ENCODE measurements at places on chromosomes 16 and 17.

GRCh38 chr17:11601661-11602060, 3.4 kb downstream of the DNAH9 start:
- no peak for DNase-seq

DNA sequence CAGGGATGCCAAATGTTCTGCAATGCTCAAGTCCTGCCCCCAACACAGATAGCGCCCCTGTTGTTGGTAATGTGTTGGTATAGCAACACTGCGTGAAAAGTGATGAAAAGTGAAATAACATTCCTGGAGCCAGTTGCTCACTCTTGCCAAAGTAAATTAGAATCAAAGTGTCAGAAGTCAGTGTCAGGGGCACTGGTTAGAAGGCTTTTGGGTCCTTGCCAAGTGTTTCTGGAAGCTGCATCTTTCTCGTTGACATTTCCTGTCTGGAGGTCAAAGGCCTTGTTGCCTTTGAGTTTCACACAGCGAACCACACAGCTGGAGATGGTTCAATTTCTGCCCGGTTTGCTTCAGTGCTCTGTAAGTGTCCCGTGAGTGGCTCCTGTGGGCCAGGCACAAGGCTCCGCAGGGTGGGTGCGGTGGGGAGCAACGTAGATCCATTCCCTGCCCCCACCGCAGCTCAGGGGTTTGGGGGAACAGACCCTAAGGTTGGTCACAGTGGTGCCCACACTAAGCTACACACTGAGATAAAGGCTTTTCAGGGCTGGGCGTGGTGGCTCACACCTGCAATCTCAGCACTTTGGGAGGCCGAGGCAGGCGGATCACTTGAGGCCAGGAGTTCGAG, 3.6 kb upstream of the SLC16A5 start:
- no peak for DNase-seq

DNA sequence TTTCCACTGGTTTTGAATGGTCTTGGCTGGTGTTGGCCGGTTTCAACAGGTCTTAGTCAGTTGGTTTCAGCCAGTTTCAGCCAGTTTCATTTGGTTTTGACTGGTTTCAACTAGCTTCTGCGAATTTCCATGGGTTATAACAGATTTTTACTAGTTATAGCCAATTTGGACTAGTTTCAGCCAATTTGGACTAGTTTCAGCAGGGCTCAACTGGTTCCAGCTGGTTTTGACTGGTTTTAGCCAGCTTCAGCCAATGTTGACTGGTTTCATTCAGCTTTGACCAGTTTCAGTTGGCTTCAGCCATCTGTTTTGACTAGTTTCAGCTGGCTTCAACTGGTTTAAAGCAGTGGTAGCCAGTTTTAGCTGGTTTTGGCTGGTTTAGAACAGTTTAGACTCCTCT, 432.6 kb downstream of the UTP18 start:
- no peak for DNase-seq

DNA sequence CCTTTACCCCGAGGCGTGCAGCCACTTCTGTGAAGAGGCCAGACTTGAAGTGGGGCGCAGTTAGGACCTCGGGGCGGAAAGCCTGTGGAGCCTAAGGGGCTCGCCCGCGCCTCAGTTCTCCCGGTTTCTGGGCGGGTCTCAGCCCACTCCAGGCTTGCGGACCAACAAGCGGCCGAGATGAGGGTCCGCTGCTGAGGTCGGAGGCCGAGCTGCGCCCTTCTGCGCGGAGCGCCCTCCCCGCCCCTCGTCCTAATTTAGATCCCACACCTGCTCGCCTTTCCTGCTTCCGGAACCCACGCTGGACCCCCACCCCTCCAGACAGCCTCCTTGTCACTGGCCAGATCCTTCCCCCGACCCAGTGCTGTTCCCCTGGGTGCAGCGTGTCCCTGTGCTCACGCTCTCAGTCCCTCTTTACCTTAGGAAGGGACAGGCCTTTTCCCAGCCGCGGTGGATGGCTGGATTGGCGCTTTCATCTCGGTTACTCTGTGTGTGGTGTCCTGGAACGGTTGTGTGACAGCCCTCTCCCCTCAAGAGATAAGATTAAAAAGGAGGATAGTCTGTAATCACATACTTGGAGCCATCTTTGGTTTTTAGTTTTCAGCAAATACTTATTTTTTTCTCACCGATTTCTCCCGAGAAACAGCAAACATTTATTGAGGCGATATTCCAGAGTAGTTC, 933 bp upstream of the ATXN7L3 start:
- no peak for DNase-seq

- no peak for DNase-seq
These were observed 115.0 kb downstream of the MGAT5B start for GRCh38 chr17:76983075-76983775.

DNA sequence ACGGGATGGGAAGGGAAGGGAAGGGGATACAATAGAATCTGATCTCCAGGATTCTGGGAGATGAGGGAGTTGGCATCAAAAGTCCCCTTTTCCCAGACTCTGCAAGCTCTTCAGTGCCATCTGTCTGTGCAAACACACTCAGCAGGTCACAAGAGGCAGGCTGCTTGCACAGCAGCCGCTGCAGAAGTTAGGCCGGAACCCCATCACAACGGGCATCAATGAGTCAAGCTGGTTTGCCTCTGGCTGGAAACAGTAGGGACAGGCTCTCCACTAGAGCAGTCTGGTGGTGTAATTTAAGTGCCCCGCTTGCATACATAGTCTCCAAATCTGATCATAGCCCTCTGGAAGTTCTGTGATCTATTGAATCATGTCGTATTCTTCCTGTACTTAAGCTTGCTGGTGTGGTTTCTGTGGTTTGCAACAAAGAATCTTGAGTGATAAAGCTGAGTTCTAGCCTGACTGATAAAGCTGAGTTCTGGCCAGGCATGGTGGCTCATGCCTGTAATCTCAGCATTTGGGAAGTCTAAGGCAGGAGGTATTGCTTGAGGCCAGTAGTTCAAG, 33.7 kb upstream of the KDM8 start:
- DNase-seq, result peak; percentile 60

DNA sequence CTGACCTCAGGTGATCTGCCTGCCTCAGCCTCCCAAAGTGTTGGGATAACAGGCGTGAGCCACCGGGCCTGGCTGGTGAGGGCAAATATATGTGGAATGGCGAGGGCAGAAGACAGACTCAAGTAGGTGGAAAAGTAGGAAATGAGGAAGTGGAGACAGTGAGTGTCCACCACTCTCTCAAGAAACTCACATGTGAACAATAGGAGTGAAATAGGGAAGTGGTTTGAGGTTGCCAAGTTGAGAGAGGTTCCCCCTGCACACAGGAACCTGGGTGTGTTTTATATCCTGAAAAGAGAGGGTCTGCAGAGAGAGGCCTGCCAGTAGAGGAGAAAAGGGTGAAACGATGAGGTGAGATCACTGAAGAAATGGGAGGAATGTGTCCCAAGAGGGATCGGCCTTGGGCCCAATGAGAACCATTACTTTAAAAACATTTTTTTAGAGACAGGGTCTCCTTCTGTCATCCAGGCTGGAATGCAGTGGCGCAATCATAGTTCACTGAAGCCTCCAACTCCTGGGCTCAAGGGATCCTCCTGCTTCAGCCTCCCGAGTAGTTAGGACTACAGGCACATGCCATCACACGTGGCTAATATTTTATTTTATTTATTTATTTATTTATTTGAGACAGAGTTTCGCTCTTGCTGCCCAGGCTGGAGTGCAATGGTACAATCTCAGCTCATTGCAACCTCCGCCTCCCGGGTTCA, 17.1 kb upstream of the CORO1A start:
- DNase-seq, result no peak

DNA sequence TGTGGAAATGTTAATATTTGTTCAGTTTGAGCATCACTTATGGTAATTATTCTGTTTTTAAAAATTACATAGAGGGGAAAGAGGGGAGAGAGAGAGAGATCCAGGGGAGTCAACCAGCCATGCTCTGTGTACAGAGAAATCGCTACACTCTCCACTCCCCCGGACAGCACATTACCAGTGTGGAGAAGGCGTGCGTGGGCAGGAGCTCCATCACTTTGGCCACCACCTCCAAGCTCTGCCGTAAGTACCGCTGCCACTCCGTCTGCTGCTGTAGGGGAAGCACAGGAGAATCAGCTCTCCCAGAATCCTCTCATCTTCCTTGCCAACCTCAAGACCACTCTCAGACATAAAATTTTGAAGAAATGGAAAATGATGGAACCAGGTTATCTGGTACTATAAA, 70.2 kb upstream of the GSG1L start:
- no peak for DNase-seq

GRCh38 chr16:86768228-86768791, 190.0 kb downstream of the FOXL1 start:
- no peak for DNase-seq

DNA sequence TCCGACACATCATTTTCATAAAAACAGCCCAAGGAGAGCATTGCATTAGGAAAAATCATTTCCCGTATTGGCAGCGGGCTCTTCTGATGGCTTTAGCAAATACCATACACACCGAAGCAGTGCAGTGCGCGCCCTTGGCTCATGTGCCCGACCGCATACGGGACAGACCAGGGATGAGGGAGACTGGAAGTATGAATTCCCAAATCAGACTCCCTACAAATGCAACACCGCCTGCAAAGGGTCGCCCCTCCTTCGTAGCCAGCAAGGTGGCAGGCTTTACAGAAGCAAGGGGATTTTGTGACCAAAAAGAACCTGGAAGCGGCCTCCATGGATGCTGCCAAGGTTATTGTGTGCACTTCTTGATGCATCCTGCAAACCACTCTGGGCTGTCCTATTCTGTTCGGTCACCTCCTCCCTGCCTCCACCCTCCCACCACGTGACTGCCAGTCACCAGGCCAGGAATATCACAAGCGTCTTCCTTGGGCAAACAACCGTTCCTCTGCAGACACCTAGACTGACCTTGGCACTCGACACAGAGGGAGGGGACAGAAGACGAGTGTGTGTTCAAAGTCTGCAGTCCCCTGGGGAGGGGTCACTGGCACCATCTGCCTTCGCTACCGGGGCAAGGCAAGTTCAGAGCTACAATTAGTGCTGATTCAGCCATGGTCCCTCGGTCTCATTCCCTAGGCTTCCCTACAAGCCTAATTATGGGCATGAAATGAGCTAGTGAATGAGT, 460.4 kb downstream of the SLC39A11 start:
- no peak for DNase-seq

GRCh38 chr17:50690887-50691549, 16.7 kb downstream of the ANKRD40 start:
- no peak for DNase-seq

- DNase-seq, result peak; percentile 42
These were observed 57.0 kb downstream of the FOXL1 start for GRCh38 chr16:86635176-86635876.

DNA sequence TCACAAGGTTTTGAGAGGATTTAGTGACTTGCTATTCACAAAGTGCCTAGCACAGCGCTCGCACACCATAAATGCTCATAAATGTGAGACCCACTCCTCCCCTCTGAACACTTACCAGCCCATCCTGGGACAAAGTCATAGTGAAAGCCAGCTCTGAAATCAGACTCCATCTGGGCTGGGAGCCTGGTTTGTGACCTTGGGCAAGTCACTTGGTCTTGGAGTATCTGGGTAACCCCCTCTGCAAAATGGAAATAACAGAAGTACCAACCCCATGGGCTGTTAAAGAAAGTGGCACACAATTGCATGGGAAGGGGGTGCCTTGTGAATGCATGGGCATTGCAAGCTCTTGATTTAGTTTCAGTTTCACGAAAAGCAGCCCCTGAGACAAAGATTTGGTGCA, 104.7 kb upstream of the CDH5 start:
- DNase-seq, result no peak

GRCh38 chr17:78416791-78417530, 38.5 kb downstream of the PGS1 start:
- no peak for DNase-seq

DNA sequence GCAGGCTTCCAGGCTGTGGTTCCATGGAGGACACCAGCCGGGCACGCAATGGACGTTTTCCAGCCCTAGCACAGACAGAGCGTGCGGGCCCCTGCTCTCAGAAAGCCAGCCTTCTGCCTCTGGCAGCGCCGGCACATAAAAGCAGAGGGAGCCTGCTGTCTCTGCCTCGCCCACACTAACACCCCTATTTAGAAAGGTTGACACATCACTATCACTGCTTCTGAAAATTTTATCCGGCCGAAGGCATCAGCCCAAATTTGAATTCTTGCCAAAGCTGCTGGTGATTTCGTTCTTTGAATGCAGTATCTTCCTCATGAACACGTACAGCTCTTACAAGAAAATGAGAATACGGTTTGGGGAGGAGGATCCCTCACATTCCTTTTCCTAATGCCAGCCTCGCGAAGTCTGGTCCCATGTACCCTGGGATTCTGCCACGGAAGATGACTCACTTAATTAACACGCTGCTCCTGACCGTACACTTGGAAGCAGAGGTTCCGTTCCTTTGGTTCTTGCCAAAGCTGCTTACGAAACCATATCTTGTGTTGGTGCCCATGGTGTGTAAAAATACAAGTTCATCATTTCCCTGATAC, 1.3 kb upstream of the RAB11FIP3 start:
- DNase-seq, result peak; percentile 94

DNA sequence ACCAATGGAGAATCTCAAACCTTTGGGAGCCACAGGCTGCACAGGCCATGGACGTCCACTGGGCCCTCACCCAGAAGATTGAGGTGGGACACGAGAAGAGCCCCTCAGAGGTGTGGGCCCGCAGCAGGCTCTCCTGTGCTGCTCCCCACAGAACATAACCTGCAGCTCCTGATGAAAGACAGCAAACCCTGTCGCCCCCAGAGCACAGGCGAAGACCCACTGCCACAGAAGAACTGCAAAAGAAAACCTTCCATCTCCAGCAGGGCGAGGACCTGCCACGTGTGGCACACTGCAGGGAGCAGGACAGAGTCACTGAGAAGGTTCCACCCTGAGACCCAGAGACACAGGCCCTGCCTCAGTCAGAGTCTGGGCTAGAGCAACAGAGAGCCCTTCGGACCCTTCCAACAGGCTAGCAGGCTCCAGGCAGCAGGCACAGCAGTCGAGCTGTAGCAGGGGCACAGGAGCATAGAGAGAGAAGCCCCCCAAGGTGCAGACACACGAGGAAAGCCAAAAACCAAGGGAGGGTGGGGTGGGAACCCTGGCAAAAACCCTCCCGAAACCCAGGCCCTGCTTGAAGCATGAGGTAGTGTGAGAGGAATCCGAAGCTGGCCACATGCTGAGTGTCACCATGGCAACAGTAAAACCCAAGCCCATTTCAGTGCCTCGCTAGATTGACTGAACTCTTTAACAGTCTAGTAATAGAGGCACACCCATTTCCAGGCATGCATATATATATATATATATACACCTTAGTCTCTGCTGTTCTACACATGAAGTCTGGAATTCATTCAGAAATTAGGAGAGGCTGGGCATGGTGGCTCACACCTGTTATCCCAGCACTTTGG, 60.0 kb upstream of the CHMP6 start:
- peak; percentile 76 for DNase-seq

GRCh38 chr17:36104701-36105181, 1.1 kb downstream of the CCL4 start:
- DNase-seq, result no peak

DNA sequence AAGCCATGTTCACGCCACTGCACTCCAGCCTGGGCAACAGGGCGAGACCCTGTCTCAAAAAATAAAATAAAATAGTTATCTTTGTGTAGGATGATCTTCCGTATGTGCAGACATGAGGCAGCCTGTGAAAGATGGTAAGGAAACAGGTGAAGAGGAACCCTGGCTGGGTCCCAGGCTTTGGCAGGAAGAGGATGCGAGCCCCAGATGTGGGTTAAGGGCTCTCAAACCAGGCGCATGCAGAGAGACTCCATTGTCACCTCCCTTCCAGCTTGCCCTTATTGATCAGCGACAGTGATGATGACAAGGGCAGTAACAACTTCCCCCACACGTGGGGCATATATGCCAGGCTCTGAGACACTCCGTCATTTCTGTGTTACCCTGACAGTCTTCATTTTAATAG, 106.8 kb downstream of the GNAO1 start:
- DNase-seq, result no peak

Data from GM03348 (cell line).